D341Med (cell line): ENCODE measurements at places on chromosomes 1 and 21.
A peak's percentile ranks its signal among the peaks of the same experiment; 100 is the strongest.

- peak; percentile 78 for DNase-seq
Observed at GRCh38 chr1:223845037-223845809, 524 bp downstream of the TP53BP2 start.

DNA sequence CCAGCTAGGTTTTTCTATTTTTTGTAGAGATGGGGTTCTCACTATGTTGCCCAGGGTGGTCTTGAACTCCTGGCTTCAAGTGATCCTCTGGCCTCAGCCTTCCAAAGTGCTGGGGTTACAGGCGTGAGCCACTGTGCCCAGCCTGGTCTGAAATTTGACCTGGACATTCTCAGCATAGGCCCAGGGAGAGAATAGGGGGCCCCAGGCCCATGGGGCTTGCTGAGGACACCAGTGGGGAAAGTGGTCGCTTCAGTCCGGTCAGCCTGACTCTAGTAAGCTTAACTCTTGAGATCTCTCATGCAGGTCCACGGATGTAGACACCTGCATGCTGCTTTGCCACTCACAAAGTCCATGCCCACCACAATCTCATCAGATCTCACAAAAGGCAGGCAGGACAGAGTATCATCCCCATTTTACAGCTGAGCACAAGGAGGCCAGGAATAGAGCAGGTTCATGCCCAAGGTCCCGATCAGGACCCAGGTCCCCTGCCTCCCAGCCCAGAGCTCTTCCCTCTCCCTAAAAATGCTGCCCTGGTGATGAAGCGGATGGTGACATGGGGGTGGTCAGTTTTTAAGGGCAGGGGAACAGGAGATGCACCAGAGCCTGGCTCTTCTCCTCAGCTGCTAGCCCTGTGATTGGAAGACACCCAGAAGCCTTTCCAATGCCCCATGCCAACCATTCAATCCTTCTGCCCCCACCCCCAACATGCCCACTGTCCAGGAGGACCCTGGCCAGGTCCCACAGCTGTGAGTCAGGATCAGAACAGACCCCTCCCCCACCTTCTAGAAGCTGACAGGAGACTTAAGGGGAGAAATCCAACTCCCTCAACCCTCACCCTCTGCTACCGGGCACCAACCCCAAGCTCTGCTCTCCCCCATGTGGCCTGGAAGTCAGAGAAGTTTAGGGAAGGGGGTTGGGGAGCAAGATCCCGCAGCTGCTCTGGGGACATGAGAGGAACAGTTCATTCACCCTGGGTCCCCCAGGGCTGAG, 1.8 kb downstream of the FHL3 start:
- DNase-seq = no peak

DNA sequence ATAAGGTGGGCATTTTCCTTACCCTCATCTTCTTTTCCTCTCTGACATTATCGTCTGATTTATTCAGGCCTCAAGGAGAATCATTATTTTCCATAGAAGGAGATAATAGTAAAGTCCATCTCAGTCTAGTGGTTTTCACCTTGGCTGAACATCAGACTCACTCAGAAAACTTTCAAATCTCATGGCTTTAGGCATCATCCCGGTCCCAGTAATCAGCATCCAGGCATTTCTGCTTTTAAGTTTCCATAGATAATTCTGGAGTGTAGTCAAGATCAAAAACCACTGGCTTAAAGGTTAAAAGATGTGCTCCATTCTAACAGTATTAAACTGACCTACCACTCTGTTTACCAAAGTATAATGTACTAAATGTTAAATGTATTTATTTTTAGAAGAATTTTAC, 49.4 kb downstream of the RNF2 start:
- DNase-seq = no peak

- no peak for DNase-seq
Observed at GRCh38 chr1:23449306-23449705, 24.8 kb upstream of the TCEA3 start.

- peak; percentile 54 for DNase-seq
Observed at GRCh38 chr21:19523061-19523460, 1119.5 kb upstream of the TMPRSS15 start.

DNA sequence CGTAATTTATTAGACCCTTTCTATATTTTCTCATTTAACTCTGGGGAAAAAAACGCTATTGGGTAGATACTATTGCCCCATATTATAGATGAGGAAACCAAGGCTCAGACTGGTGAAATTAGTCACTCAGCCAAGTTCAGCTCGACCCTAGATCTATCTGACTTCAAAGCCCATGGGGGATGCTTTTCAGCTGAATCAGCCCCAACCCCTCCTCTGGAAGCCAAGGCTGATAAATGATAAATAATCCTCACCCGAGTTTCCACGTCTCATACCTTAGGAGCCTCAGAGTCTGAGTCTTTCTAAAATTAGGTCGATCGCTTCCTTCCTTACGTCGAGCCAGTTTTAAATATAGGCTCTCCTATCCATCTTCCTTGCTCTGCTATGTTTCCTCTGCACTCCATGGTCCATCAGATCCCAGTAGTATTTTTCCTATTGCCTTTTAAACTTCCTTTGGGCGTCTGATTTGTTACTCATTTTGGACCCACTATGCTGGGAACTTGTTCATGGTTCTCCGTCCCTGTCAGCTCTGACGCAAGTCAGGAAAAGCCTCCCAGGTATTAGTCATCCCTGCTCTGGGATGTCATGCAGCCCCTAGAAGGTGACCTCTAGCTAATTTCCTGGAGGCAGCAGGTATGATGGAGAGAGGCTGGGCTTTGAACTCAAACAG, 122.8 kb downstream of the PLPP3 start:
- no peak for DNase-seq

DNA sequence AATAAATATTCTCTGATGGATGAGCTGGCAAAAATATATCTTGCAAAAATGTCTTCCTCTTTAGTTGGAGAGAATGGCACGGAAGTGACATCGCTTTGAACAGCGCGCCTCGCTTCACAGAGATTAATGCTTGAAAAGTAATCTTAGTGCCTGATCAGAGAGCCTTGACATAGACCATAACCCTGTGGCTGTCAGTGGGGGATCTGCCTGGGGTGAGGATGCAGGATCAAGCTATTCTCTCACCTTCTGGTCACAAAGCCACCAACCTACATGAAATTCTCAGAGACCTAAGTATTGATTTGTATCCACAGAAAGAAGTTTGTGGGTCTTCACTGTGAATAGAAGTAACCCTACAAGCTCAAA, 492.6 kb downstream of the LMO4 start:
- DNase-seq = no peak

DNA sequence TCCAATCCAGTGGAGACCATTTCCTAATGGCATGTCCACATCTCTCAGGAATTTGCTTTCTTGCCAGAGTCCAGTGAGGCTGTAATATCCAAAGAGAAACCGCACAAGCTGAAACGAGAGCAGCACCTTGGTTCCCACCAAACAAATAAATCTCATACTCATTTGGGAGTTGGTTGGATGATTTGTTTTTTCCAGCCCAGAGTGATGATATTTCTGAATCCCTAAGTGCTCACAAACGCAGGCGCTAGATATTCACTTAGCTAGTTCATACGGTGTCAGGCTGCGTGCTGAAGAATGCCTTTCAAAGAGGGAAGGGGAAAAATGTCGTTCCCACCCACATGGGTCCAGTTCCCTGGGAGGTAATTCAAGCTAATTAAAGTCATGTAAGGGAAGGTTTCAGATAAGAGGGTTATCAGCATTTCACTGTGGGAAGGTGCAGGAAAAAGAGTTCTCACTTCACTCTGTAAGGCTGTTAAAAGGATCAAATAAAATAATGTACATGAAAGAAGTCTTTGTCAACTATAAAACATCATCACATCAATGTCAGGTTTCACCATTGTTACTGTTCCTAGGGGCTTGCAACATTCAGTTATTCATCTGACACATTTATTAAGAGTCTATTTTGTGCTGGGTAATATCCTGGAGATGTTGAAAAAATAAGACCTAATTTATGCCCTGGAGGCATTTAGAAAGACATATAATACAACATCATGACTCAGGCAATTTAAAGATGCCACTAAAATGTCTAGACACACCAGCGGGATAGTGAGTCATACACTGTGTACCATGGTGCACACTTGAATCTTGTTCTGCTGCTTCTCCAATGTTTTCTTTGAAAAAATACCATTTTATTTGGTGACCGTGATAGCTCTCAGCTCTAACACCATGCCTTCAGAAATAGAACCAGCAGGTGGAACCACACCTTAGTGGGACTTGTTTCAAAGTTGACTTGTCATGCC, 19.3 kb downstream of the DPT start:
- no peak for DNase-seq

GRCh38 chr21:44710756-44711326, 531 bp downstream of the TSPEAR start:
- DNase-seq = peak; percentile 24

GRCh38 chr1:239951511-239952140, 140.1 kb upstream of the FMN2 start:
- DNase-seq = peak; percentile 73

- no peak for DNase-seq
Observed at GRCh38 chr1:46087891-46088290, 44.5 kb downstream of the PIK3R3 start.

DNA sequence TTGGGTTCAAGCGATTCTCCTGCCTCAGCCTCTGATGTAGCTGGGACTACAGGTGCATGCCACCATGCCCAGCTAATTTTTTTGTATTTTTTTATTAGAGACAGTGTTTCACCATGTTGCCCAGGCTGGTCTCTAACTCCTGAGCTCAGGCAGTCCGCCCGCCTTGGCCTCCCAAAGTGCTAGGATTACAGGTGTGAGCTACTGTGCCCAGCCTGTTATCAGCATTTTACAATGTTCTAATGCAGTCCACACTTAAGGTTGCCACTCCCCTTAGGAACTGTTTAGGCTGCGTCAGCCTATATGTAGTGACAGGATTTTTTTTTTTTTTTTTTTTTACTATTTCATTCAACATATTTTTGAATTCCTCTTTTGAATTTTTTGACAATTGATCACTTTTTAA, 30.2 kb downstream of the AGPAT3 start:
- no peak for DNase-seq

GRCh38 chr1:152325111-152325510, at the start of gene FLG:
Gene FLG (minus strand): TSS chr1:152325239. CDS start chr1:152315456, 9,783 bp downstream.
- DNase-seq = no peak

DNA sequence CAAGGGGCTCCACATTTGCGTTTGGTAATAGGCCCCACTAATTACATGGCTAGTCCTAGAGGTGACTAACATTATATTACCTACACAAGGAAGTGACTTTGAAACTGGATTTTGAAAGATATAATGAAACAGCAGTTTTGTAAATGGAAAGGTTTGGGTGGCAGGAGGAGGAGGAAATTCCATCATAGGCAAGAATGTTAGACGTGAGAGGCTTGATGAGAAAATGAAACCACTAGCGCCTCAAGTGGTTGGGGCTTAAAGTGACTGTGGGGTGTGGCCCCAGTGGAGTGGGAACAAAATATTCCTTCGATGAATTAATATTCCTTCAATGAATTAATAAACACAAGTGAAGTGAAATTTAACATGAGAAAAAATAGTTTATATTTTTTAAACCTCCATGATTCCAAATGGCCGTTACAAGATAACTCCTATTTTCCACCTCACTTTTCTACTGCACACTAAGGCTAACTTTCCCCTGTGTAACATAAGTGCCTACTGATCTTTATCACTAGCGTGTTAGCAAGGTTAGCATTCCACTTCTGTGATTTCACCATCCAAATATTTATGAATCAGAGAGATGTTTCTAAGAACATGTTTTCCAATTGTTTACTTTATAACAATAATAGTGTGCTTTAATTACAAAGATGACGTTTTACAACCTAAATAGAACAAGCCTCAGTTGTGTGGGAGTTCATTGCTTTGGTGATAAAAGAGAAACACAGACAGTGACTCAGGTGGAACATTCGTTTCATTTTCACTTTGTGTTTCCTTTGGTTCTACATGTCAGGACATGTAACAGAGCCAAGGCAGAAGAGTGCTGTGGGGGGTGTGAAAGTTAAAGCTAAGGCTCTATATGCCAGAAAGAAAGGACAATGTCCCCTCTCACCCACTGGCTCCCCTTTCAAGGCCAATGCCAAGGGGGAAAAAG, 12.5 kb upstream of the ATF3 start:
- no peak for DNase-seq

- DNase-seq = no peak
Observed at GRCh38 chr1:212643877-212644276, 35.3 kb downstream of the ATF3 start.

DNA sequence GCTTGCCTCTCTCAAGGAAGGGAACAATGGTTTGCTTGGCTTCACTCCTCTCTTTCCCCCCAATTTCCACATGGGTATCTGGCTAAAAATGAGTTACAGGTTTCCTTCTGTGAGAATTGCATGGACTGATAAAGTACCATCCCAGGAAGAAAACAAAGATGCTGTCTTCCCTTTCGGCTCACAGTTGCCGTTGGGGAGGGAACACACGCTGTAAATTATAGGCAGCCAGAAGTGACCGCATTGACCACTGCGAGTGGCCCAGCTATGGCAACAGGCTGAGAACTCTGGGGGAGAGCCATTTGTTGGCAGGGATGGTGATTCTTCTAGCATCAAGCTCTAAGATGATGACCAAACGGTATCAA, 2.9 kb downstream of the RUNX1 start:
- DNase-seq = no peak

DNA sequence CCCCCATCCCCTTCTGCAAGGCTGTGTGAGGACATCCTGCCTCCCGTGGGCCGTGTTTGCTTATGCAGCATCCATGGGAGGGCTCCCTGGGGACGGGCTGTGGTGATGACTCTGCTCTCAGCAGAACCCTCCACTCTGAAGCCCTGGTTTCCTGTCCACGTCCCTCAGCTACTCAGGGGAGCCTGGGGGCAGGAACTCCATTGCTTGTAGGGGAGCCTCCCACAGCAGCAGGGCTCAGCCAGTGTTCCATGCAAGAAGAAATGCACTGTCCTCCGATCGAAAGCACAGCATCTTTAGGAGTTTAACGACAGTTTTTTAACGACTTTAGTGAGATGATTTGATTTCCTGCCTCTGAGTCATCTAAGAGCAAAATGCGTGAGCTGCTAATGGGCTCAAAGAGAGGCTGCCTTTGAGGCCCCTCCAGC, 8.3 kb upstream of the KCNAB2 start:
- no peak for DNase-seq

DNA sequence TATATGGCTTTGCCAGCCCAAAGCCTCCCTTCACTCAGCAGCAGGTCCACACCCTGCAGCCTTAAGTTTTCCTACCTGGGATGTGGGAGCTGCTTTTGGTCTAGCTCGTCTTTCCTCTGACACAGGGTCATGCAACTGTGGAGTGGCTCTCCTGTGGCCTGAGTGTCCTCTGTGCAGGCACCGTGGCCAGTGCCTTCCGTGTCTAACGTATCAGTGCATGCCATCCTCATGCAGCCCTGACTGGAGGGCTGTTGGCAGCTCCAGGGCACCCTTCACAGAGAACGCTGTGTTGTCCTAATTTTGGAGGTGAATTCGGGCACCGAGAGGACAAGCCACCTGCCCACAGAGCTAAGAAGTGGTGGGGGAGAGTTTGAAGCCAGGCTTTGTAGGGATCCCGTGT, 25.7 kb upstream of the C1orf174 start:
- DNase-seq = no peak
